ENCODE measurements at places on chromosomes 7 and 10.
A peak's percentile ranks its signal among the peaks of the same experiment; 100 is the strongest.

- no peaks in the 10 kb centered on the region for H3K36me3 ChIP-seq
- DNase-seq, result peak; percentile 3
- no peak overlapping the region for H3K27ac ChIP-seq
- H3K4me3 ChIP-seq, result no peak overlapping the region
- peaks cover 2% of the 10 kb centered on the region for H3K4me1 ChIP-seq
Observed at GRCh38 chr10:14325325-14325955, 5.3 kb downstream of the FRMD4A start.

GRCh38 chr10:10662716-10663408, 354.8 kb upstream of the CELF2 start:
- H3K4me3 ChIP-seq, result no peak overlapping the region
- H3K36me3 ChIP-seq, result no peaks in the 10 kb centered on the region
- H3K27ac ChIP-seq, result no peak overlapping the region
- H3K4me1 ChIP-seq, result no peaks in the 10 kb centered on the region
- no peak for DNase-seq

DNA sequence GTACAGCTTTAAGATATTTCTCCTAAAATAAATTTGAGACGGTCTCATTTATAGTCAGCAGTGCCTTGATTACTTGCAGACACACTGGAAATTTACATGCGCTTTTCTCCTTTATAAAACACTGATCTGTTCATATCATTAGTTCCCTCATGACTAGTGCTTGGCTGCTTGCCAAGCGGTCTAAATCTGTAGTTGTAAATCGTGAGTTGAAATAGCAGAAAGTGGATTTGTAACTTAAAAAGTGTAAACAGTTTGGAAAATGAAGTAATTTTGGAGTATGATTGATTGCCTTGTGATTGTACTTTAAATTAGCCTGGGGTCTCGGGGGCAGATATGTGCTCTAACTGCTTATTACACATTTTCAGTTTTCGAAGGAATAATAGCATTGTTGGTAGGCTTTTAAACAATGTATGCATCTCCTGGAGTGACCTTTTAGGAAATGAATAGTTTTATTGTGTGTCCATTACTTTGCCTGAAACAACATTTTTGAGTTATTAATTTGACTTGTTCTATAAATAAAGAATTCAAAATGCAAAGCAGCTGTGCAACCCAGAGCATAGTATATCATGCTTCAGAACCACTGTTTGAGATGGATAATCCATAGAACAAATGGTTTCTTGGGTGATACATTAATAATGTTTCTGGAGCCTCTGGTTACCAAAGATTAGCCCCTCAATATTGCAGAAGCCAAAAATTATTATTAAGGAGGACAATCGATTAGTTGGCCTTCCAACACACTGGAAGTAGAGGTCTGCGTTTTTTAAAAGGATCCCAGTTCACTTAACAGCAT, 73.3 kb downstream of the ARID5B start:
- H3K36me3 ChIP-seq, result peaks cover 5% of the 10 kb centered on the region
- no peak overlapping the region for H3K4me3 ChIP-seq
- no peaks in the 10 kb centered on the region for H3K27me3 ChIP-seq
- peak overlapping the region; percentile 8 for H3K27ac ChIP-seq
- DNase-seq, result peak; percentile 83
- H3K4me1 ChIP-seq, result no peaks in the 10 kb centered on the region

GRCh38 chr10:24685958-24686540, 37.6 kb downstream of the ARHGAP21 start:
- H3K27ac ChIP-seq, result no peak overlapping the region
- no peaks in the 10 kb centered on the region for H3K27me3 ChIP-seq
- H3K4me3 ChIP-seq, result no peak overlapping the region
- H3K4me1 ChIP-seq, result peaks cover 3% of the 10 kb centered on the region
- no peaks in the 10 kb centered on the region for H3K36me3 ChIP-seq

GRCh38 chr7:19989906-19990305, 216.5 kb upstream of the TMEM196 start:
- H3K27me3 ChIP-seq, result no peaks in the 10 kb centered on the region
- H3K4me3 ChIP-seq, result no peak overlapping the region
- H3K27ac ChIP-seq, result no peak overlapping the region
- H3K4me1 ChIP-seq, result no peaks in the 10 kb centered on the region
- H3K36me3 ChIP-seq, result no peaks in the 10 kb centered on the region
- DNase-seq, result peak; percentile 6

DNA sequence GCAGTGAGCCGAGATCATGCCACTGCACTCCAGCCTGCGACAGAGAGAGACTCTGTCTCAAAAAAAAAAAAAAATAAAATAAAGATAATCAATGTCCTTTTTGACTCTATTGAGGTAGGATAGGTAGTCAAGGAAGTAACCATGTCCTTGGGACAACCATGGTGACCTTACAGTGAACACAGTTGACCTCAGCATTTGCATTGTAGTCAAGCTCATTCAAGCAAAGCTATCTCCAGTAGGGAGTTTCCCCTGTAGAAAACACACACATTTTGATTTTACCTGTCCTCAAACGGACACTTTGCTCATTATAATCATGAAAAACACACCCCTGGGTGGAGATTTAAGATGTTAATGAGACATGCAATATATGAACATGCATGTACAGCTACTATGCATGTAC, 171.7 kb downstream of the KIF20B start:
- no peaks in the 10 kb centered on the region for H3K4me1 ChIP-seq
- H3K36me3 ChIP-seq, result no peaks in the 10 kb centered on the region
- no peak overlapping the region for H3K27ac ChIP-seq
- no peak overlapping the region for H3K4me3 ChIP-seq
- no peaks in the 10 kb centered on the region for H3K27me3 ChIP-seq

GRCh38 chr10:122504610-122504950, 43.2 kb downstream of the HTRA1 start:
- H3K27me3 ChIP-seq, result no peaks in the 10 kb centered on the region
- peak; percentile 49 for DNase-seq
- H3K36me3 ChIP-seq, result peaks cover 28% of the 10 kb centered on the region
- peaks cover 29% of the 10 kb centered on the region for H3K4me1 ChIP-seq
- no peak overlapping the region for H3K4me3 ChIP-seq

Measured in mesenchymal stem cell (in vitro differentiated cells and primary cell).